ENCODE measurements at places on chromosomes 7 and 10. TPM values are rescaled to one million over a fixed set of nuclear protein-coding genes. Genes with fewer than 3 reads are reported as not detected.

The ACSM6 gene
- total RNA-seq: 0.14 TPM

The SPRN gene
- total RNA-seq: 0.27 TPM

The ADRB1 gene
- total RNA-seq: 0.35 TPM

- DNase-seq: no peak
- no peaks in the 10 kb centered on the region for H3K36me3 ChIP-seq
- H3K4me1 ChIP-seq: peaks cover 36% of the 10 kb centered on the region
- peaks cover 48% of the 10 kb centered on the region for H3K27me3 ChIP-seq
Observed at GRCh38 chr10:21171936-21172541, 274.9 kb upstream of the NEBL start.

DNA sequence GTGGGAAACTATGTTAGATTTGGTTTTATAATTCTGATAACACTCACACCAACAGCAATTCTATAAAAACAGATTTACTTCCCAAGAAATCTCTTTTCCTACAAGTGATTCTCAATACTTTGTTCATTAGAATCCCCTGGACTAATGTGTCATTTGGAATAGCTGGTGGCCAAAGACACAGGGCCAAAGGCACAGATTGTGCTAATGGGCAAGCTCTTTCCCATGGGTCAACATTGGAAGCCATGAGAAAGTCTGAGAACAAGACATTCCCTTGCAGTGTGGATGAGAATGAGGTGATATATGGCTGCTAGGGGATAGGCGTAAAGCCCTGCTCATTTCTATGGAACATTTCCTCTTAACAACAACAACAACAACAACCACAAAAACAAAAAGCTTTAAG, 153.8 kb downstream of the AMPH start:
- no peak overlapping the region for H3K4me3 ChIP-seq
- H3K27me3 ChIP-seq: no peaks in the 10 kb centered on the region
- peaks cover 2% of the 10 kb centered on the region for H3K4me1 ChIP-seq
- DNase-seq: no peak
- H3K27ac ChIP-seq: no peak overlapping the region

Data from WTC11 (cell line).